ENCODE measurements at places on chromosomes 3 and 15.

GRCh38 chr15:91445695-91446228 lies 345.7 kb downstream of the SV2B start:
- DNase-seq: no peak

- no peak for DNase-seq
Measured at GRCh38 chr15:101062063-101062462, 142.9 kb downstream of the LRRK1 start.

DNA sequence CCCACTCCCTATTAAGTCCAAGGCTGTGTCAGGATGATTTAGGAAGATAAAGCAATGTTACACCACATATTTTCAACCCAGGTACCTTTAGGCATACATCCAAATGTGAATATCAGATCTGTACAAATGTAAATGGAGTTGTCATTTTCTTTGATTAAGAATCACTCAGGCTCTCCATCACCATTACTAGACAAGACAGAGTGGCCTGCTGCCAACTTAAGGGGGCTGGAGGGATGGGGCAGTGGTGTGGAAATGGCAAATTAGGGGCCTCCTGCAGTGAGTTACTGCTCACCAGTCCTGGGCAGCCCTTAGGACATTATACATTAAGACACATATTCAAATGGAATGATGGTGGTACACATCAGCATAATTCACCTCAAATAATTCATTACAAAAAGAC lies 211.0 kb downstream of the TNIK start:
- no peak for DNase-seq

GRCh38 chr3:85790445-85791030 lies 831.7 kb downstream of the CADM2 start:
- no peak for DNase-seq

DNA sequence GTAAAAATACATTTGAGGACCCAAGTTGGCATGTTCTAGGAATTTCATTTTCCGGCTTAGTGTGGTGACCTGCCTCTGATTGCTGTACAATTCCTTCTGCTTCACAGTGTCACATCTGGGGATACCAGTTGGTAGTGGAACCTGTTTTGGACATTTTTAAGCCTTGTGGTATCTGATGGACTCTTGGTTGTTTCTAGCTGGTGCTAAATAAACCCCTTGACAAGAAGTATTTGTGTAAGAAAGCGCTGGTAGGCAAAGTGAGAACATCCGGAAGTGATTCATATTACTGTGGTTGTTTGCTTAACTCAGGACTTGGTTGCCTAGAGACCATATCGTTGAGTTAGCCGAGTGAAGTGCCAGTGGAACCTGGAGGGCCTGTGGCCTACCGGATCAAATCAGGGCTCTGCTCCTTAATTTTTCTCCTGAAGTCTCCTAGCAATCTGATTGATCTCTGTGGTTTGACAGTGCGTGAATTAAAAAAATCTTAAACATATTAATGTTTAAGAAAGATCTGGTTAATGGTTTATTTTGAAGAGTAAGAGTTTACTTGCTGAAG lies 12.8 kb downstream of the IQGAP1 start:
- peak; percentile 43 for DNase-seq

GRCh38 chr3:184777566-184778356 lies 34.2 kb upstream of the VPS8 start:
- peak; percentile 86 for DNase-seq

GRCh38 chr15:41970456-41970855 lies 1.9 kb downstream of the EHD4 start:
- DNase-seq: no peak

- no peak for DNase-seq
Measured at GRCh38 chr3:53156368-53156834, 4.6 kb upstream of the PRKCD start.

GRCh38 chr15:89067751-89068150 lies 20.5 kb upstream of the ABHD2 start:
- no peak for DNase-seq

DNA sequence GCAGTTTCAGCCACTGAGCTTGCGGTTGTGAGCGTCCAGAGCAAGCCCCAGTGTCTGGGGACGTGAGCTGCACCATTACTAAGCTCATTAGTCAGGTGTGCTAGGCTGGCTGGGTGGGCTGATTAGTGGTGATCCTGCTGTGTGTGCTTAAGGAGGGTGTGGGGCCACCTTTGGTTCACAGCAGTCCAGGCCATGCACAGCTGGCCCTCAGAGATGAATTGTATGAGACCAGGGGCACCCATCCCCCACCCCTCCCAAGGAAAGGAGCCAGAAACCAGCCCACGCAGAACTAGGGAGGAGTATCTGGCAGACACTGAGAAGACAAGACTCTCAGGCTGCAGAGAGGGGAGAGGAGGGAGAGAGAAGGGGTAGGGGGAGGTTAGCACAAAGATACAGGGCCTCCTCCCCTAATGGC lies 3.8 kb downstream of the TYRO3 start:
- peak; percentile 49 for DNase-seq

DNA sequence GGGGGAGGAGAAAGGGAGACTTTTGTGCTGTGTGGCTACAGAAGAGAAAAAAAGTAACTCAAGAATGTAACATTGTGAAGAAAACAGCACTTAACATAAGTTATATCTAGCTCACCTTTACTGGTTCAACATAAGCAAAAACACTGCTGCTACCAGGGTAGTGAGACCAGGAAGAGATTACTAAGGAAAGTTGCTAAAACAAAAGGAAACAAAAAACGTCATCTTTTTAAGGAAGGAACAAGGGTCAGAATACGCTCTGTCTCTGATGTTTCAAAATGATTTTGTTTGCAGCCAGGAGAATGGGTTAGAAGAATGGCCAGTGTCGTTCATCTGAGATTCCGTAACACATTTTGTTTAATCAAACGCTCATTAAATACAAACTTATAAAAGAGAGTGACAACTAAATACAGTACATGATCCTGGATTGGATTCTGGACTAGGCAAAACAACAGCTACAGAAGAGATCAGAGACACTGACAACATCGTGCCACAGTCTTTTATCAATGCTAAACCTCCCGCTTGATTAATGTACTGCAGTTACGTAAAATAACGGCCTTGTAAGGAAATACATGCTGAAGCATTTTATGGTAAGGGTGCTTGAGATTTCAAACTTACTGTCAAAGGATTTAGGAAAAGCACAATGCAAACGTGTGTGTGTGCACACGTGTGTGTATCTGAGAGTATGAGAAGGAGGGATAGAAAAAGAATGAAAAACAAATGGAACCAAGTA lies 67.7 kb downstream of the FOXP1 start:
- DNase-seq: no peak

DNA sequence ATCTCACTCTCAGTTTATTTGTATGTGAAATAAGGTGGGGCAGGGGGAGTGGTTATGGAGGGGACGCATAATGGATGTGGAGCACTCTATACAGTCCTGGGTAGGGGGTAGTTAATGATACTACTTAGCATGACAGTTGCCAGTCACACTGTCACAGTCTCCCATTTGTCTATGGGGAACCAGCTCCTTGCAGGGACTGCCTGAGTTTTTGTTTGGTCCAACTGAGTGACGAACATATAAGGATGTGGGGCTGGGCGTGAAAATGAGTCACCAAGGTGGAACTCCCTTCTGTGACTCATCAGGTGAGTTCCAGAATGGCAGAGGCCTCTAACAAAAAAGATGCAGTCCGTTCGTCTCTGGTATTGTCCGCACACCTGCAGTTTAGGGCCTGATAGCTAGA lies 235.3 kb upstream of the ST8SIA2 start:
- DNase-seq: no peak

DNA sequence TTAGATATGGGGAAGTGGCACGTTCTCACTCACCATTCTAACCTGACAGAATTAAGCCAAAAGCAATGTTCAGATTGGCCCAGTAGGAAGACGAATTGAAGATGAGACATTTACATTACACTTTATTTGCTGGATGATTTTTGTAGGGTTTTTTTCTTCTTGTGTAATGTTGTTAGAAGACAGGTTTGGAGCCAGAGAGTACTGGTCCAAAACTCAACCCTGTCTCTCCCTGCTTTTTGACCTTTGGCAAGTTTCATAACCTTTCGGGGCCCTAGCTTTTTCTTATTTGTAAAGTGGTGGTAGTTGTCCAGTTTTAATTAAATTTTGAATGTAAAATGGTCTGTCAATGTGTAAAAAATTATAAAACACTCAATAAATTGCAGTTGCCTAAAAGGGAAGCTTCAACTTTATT lies 29.5 kb downstream of the PDE8A start:
- DNase-seq: no peak

All from D341Med (cell line).